ENCODE measurements at places on chromosomes 5 and 9.

DNA sequence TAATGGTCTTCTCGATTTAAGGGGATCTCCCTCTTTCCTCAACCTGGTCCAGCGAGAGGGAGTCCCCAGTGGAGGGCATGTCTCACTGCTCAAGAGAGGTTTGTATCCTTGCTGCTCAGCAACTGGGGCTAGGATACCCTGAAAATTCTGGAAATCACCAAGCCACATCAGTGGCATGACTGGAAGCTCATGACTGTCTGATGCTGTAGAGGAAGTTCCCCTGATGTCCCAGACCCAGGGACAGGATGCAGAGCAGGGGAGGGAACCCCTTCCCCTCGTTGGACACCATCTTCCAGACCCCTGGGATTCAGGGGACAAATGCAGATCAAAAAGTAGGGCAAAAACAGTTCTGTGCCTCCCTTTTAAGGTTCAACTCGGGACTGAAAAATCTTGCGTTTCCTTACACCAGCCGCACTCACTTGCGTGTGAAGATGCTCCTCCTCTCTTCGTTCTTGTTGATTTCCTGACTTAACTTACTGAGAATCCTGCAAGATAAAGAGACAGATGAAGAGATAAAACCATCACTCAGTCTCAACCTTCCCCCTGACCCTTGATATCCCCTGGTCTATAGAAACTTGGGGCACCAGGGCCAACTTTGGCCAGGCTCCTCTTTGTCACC lies 22.1 kb downstream of the LCP2 start:
- DNase-seq: no peak

DNA sequence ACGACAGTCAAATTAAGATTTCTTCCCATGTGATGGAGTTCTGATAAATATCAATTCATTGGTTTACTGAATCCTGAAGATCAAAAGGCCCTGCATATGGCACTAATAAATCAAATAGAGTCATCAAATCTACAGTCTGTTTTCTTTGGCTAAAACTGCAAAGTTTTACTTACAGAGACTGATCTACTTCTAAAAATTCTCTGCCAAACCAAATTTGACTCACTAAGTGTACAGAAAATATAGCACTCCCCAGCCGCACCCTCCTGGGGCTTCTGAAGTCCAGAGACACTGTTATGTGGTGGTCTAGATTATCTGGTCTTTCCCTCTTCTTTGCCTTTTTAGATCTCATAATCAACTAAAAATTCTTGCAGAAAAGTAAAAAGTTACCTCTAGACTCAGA lies 237.7 kb downstream of the MLLT3 start:
- no peak for DNase-seq

- no peak for DNase-seq
Observed at GRCh38 chr5:61974680-61975079, 331.3 kb upstream of the KIF2A start.

GRCh38 chr5:173963867-173964441 lies 25.0 kb upstream of the C5orf47 start:
- no peak for DNase-seq

DNA sequence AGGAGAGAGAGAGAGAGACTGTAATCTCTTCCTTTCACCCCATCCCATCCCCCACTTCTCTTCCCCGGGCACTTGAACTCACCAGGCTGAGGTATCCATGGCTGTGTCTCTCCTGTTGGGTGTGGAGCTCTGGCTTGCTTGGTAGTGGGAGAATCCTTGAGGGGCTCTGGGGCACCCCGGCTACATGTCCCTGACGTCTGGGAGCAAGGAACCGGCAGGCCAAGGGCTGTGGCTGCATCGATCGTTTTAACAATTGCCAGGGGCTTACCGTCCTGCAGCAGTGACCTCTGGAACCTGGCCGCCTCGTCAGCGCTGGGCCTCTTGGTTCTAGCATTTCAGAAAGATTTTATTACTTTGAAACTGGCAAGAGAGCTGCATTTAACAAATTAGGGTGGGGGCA lies 30.0 kb downstream of the FGF18 start:
- no peak for DNase-seq

- no peak for DNase-seq
Observed at GRCh38 chr5:93430118-93430517, 150.9 kb downstream of the NR2F1-AS1 start.

GRCh38 chr5:168217497-168217896 lies 73.9 kb upstream of the WWC1 start:
- DNase-seq: no peak

DNA sequence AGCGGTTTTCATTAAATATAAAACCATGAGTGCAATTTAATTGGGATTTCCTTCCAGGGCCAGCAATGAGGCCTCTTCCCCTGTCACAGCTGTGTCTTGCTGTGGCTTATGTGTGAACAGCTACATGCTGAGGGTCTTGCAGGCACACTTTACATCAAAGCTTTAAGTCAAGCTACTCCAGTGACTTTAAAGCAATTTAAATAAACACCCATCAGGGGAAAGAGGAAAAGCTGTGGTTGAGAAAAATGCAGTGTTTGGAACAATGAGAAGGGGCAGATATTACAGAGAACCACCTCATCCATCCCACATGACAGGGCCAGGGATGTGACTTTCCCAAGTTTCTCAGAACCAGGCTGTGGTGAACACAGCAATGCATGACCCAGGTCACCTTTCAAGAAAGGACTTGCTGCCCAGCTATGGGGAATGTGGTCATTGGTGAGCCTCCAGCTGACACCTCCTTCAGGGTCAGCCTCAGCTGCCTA lies 115.9 kb upstream of the LPAR1 start:
- peak; percentile 55 for DNase-seq

- peak; percentile 64 for DNase-seq
Observed at GRCh38 chr9:130114741-130115140, 57.5 kb upstream of the NCS1 start.

- peak; percentile 58 for DNase-seq
Observed at GRCh38 chr9:18338042-18338441, 135.9 kb upstream of the ADAMTSL1 start.

- no peak for DNase-seq
Observed at GRCh38 chr9:91118704-91119025, 243.1 kb downstream of the AUH start.

DNA sequence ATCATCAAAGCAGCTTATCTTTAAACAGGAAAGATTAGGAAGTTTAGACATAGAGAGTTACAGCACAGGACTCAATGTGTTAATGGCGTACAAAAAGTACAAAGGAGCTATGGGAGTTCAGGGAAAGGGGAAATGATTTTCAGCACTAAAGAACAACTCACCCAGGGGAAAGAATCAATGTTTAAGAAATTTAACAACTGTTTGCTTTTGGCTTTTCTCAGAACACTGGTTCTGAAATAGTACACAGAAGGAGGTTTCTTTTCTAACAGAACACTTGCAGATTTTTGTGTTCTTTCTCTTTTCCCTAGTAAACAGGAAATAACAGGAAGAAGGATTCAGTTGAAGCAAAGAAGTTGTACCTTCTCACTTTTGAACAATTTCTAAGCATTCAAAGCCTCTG lies 71.3 kb upstream of the GHR start:
- DNase-seq: no peak

DNA sequence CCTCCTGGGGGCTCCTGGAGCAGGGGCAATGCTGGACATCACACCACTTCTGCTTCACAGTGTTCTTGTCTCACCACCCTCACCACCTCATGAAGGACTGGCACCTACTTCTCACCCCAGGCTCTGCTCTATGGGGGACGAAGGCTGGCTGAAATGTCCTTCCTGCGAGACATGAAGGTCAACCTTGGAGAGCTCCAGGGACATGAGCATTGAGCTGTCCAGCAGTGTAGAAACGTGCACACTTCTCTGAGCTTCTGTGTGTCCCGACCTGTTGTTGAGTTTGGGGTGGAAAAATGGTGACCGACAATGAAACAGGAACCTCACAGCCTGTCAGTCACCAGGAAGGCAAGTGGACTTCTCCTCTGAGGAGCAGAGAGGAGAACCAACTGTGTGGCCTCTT lies 68.6 kb upstream of the ADAMTS16 start:
- no peak for DNase-seq

DNA sequence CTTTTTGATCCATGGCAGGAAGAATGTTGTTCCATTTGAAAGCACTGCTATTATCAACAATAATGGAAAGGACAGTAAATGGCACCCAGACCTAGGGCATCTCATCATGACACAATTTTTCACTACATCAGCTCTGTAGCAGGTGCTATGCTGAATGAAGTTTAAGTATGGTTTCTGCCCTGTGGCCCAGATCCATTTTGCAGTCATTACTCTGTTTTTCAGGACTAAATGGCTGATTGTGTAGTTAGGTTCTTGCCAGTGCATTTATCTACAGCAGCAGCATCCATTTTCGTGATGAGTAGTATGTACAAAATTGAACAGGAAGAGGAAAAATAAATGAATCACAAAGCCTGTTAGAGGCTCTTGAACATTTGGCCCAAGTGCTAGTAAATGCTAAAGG lies 270.5 kb upstream of the CD180 start:
- DNase-seq: no peak

DNA sequence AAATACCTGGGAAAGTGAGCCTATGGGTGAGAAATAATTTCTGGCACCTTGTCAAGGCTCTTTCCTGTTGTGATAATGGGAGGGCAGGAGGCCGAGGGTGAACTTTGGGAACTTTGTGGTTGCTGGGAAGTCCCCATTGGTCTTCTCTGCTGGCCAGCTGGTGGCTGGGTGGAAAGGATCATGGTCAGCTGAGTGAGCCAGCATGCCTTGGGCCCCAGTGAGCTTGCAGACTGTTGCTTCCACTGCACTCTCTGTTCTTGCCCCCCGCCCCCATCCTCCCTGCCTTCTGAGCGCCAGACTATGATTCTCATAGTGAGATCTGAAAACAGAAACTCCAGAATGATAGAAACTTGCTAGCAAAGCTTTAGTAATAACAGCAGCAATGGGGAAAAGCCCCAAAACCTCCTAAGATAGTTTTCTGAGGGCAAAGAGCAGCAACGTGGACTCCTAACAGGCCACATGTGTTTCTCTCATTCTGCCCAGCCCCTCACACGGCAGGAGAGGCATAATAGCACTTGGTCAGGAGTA lies 139.2 kb upstream of the SMARCA2 start:
- no peak for DNase-seq

DNA sequence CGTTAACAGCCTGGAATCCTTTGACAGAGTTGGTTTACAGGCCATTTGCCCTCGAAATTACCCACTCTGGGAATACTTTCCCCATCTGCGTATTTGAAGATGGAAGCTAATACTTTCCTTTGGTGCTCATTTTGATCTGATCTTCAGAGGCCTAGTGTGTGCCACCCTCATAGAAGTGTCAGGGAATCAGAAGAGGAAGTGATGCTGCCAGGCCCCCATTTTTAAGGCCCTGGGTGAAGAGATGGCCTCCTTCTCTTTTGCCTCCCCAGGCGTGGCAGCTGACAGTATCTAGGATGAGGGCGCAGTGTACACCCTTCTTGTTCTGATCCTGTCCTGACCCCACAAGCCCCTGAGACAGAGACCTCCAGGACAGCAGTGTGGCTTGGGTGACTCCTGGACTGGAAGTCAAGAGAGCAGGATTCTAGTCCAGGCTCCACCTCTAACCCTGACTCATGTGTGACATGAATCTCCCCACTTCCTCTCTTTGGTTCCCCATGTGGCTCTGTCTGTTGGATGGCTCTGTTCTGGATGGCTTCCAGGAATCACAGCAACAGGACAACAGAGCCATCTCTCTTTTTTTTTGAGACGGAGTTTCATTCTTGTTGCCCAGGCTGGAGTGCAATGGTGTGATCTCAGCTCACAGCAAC lies 27.8 kb downstream of the CSF1R start:
- peak; percentile 82 for DNase-seq

- DNase-seq: no peak
Observed at GRCh38 chr9:128421482-128421996, 882 bp downstream of the CERCAM start.

GRCh38 chr5:96752341-96753016 lies 55.3 kb downstream of the ERAP1 start:
- DNase-seq: peak; percentile 69

DNA sequence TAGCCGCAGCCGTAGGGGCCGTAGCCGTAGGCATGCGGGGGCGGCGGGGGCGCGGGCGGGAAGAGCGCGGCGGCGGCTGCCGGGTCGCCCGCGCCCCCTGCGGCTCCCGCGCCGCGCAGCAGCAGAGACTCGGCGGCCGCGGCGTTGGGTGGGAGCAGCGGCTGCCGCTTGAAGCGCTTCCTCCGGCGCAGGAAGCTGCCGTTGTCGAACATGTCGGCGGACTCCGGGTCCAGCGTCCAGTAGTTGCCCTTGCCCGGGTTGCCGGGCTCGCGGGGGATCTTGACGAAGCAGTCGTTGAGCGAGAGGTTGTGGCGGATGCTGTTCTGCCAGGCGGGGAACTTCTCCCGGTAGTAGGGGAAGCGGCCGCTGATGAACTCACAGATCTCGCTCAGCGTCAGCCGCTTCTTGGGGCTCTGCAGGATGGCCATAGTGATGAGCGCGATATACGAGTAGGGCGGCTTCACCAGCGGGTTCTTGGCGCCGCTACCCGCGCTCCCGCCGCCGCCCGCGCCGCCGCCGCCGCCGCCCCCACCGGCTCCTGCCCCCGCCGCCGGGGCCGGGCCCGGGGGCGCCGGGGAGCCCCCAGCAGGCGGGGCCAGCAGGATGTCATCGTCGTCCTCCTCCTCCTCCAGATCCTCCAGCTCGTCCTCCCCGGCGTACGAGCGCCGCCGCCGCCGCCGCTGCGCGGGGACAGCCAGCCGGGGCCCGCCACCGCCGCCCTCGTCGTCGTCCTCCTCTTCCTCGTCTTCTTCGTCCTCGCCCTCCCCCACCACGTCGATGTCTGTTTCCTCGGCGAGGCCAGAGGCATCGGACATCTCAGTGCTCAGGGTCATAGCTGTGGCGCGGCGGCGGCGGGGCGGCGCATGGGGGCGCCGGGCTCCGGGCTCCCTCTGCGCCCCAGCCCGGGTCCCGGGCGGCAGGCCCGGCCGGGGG lies 781 bp downstream of the FOXD1 start:
- DNase-seq: peak; percentile 75

DNA sequence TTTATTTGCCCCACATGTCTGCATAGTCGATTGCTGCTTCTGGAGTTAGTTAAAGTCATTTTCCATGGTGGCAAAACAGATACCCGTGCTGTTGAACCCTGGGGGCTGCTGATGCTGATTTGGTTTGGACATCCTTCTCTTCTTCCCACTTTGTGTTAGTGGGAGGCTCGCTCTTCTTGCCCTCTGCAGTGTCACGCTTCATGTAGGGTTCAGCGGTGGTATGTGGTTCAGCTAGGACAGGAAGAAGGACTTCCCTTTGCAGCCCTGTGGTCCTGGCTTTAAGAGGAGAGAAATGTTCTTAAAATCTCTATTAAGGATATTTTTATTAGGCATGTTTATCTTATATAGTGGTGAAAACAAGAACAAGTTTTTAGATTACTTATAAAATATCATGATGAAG lies 36.2 kb downstream of the SLC36A1 start:
- DNase-seq: no peak

GRCh38 chr9:71479621-71480020 lies 288.7 kb downstream of the CEMIP2 start:
- DNase-seq: no peak

DNA sequence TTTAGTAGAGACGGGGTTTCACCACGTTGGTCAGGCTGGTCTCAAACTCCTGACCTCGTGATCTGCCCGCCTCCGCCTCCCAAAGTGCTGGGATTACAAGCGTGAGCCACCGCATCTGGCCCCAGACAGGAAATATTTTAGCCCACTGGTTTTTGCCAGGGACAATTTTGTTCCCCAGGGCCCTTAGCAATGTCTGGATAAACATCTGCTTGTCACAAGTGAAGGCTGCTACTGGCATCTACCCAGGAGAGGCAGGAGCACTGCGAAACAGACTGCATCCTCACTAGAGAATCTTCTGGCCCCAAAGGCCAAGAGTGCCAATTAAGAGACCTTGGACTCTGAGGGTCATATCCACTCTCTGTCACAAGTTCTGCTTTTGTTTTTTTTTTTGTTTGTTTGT lies 2.4 kb upstream of the TPRN start:
- DNase-seq: no peak
